A549 treated with AZD2906 at 1 μM for 4 hours (cell line): ENCODE measurements at places on chromosomes 12 and 14. TPM values are rescaled to one million over a fixed set of nuclear protein-coding genes. Genes with fewer than 3 reads are reported as not detected.

The KLHDC2 gene
- total RNA-seq: 31.4 to 34.2 TPM (median 33.0 TPM) in 5 replicates

The LUM gene
- total RNA-seq: 0.08 to 0.49 TPM (median 0.30 TPM) in 5 replicates

The CCDC175 gene
- total RNA-seq: not detected in 5 replicates

The ANKRD33 gene
- 0.05 to 0.11 TPM (median 0.07 TPM) in 4 of 5 replicates, not detected in the other for total RNA-seq

The TAS2R14 gene
- total RNA-seq: 0.44 to 0.81 TPM (median 0.78 TPM) in 5 replicates

The TMEM229B gene
- total RNA-seq: 0.17 to 0.32 TPM (median 0.19 TPM) in 5 replicates

The TEX52 gene
- not detected in 5 replicates for total RNA-seq

The TRHDE gene
- 0.01 to 0.15 TPM (median 0.03 TPM) in 5 replicates for total RNA-seq

The PLEKHG3 gene
- 18.6 to 25.6 TPM (median 24.8 TPM) in 5 replicates for total RNA-seq

The STYK1 gene
- 0.16 to 0.28 TPM (median 0.18 TPM) in 5 replicates for total RNA-seq

The NUAK1 gene
- 5.0 to 5.7 TPM (median 5.2 TPM) in 5 replicates for total RNA-seq

The SLC2A14 gene
- 0.78 to 1.1 TPM (median 0.93 TPM) in 5 replicates for total RNA-seq

The SERPINA4 gene
- total RNA-seq: 0.03 to 0.09 TPM (median 0.05 TPM) in 4 of 5 replicates, not detected in the other

The TCTN2 gene
- total RNA-seq: 12.1 to 14.1 TPM (median 12.5 TPM) in 5 replicates

The GLT8D2 gene
- total RNA-seq: 0.19 to 0.34 TPM (median 0.23 TPM) in 5 replicates

The SLCO1B1 gene
- 0.28 to 0.45 TPM (median 0.35 TPM) in 5 replicates for total RNA-seq

The GYS2 gene
- 0.09 TPM in 1 of 5 replicates, not detected in the others for total RNA-seq

The VRTN gene
- total RNA-seq: 0.02 to 0.03 TPM in 2 of 5 replicates, not detected in the others

The TAS2R46 gene
- total RNA-seq: not detected in 5 replicates

The BDKRB2 gene
- total RNA-seq: 0.82 to 1.0 TPM (median 0.88 TPM) in 5 replicates

The TAS2R7 gene
- total RNA-seq: not detected in 5 replicates

The TAS2R50 gene
- not detected in 5 replicates for total RNA-seq

The FGF6 gene
- not detected in 5 replicates for total RNA-seq

The FSCB gene
- total RNA-seq: not detected in 5 replicates

The FAIM2 gene
- 0.01 to 0.13 TPM (median 0.03 TPM) in 3 of 5 replicates, not detected in the others for total RNA-seq

The IL22 gene
- total RNA-seq: not detected in 5 replicates

The GLIPR1L1 gene
- total RNA-seq: not detected in 5 replicates

The CDKN3 gene
- 67.7 to 78.3 TPM (median 76.7 TPM) in 5 replicates for total RNA-seq

The CAPZA3 gene
- not detected in 5 replicates for total RNA-seq

The PPM1H gene
- 6.2 to 9.5 TPM (median 6.7 TPM) in 5 replicates for total RNA-seq

The SDS gene
- total RNA-seq: 0.49 to 1.8 TPM (median 1.6 TPM) in 5 replicates

The USP44 gene
- total RNA-seq: 0.08 to 0.17 TPM (median 0.13 TPM) in 5 replicates

The P2RX2 gene
- not detected in 5 replicates for total RNA-seq

The CMA1 gene
- total RNA-seq: not detected in 5 replicates

The SLC15A5 gene
- total RNA-seq: not detected in 5 replicates

The PKP2 gene
- 7.6 to 9.4 TPM (median 9.0 TPM) in 5 replicates for total RNA-seq

The TSPAN31 gene
- 15.0 to 22.2 TPM (median 17.1 TPM) in 5 replicates for total RNA-seq

The HOXC6 gene
- 3.9 to 5.0 TPM (median 4.1 TPM) in 5 replicates for total RNA-seq

The RHOJ gene
- total RNA-seq: not detected in 5 replicates

The SYNJ2BP gene
- total RNA-seq: 6.6 to 10.8 TPM (median 9.6 TPM) in 5 replicates

The FITM1 gene
- 0.10 to 0.13 TPM in 2 of 5 replicates, not detected in the others for total RNA-seq

The KERA gene
- total RNA-seq: not detected in 5 replicates

The PTPRR gene
- total RNA-seq: 0.09 to 0.33 TPM (median 0.17 TPM) in 5 replicates

The TPH2 gene
- not detected in 5 replicates for total RNA-seq

The ASPG gene
- 0.03 to 0.15 TPM (median 0.08 TPM) in 4 of 5 replicates, not detected in the other for total RNA-seq

The CALM1 gene
- 318 to 371 TPM (median 359 TPM) in 5 replicates for total RNA-seq

The CLEC2A gene
- not detected in 5 replicates for total RNA-seq

The MLXIP gene
- total RNA-seq: 32.0 to 43.9 TPM (median 40.9 TPM) in 5 replicates

The SLC8B1 gene
- total RNA-seq: 6.9 to 10.6 TPM (median 8.6 TPM) in 5 replicates

The C1QL4 gene
- 5.9 to 8.0 TPM (median 6.9 TPM) in 5 replicates for total RNA-seq

The PLA2G1B gene
- total RNA-seq: 0.20 TPM in 1 of 5 replicates, not detected in the others

The NRIP2 gene
- not detected in 5 replicates for total RNA-seq

The OVCH1 gene
- not detected in 5 replicates for total RNA-seq

The DMAC2L gene
- total RNA-seq: 10.7 to 13.9 TPM (median 12.7 TPM) in 5 replicates

The BCL11B gene
- 0.23 to 0.34 TPM (median 0.26 TPM) in 5 replicates for total RNA-seq

The C12orf54 gene
- total RNA-seq: not detected in 5 replicates
